ENCODE measurements at places on chromosomes 12 and 14.

- DNase-seq, result no peak
These were observed 78.0 kb downstream of the TMEM260 start for GRCh38 chr14:56657604-56658003.

- no peak for DNase-seq
These were observed 10.9 kb downstream of the ATP6V0A2 start for GRCh38 chr12:123723011-123723410.

GRCh38 chr14:22699801-22700564 lies 55.8 kb upstream of the OR6J1 start:
- DNase-seq, result no peak

- no peak for DNase-seq
These were observed 697 bp upstream of the DNAJC14 start for GRCh38 chr12:55829967-55830600.

DNA sequence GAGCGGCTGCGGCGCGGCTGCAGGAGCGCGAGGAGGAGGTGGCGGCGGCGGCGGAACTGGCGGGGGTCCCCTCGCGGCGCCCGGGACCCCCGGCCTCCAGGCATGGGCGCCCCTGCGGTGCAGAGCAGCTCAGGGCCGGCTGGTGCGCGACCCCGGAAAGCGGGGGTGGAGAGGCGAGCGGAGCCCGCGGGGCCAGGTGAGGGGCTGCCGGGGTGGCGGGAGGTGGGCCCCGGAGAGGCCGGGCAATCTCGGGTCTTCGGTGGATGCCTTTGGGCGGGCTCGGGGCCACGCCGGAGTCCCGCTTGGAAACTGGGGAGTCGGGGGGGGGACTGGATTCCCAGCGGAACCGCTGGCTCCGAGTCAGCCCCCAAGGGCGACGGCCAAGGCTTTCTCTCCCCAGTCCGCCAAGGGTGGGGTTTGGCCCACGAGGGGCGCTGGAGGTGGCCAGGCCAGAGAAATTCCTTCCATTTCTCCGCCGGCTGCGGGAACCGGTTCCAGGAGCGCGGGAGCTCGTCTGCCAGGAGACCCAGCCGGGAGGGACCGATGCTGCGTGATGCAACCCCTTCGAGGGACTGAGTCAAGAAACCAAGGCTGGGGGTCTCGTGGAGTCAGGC lies 13.9 kb upstream of the NR4A1 start:
- no peak for DNase-seq

- no peak for DNase-seq
These were observed 216.7 kb downstream of the ACSS3 start for GRCh38 chr12:81294325-81295190.

- DNase-seq, result no peak
These were observed 1.6 kb downstream of the GSKIP start for GRCh38 chr14:96364962-96365361.

DNA sequence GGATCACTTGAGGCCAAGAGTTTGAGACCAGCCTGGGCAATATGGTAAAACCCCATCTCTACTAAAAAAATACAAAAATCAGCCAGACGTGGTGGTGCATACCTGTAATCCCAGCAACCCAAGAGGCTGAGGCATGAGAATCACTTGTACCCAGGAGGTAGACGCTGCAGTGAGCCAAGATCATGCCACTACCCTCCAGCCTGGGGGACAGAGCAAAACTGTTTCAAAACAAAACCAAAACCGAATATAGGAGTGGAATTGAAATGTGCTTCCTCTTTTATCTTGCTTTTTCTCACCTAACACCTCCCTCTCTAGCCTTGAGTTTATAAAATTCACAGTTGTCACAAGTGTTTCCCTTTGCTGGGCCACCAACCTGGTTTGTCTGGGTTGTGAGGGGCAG lies 181.9 kb downstream of the PAH start:
- no peak for DNase-seq

DNA sequence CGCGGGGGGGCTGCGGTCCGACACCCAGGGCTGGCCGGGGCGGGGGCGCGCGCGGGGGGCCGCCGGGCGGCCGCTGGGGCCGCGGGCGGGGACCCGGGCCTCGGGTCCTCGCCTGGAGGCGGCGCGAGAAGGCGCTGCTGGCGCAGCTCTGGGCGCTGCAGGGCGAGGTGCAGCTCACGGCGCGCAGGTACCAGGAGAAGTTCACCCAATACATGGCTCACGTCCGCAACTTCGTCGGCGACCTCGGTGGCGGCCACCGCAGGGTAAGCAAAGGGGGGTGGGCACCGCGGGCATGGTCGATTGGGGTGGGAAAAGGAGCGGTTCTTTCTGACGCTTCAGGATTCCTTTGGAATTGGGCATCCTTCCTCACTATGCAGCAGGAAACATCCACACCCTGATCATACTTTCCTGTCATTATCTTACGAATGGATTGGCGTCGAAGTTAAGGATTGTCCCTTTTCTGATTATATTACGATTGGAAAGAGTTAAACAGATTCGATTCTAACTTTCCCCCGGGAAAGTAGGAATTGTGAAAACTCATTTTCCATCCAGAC lies 798 bp downstream of the PDZRN4 start:
- no peak for DNase-seq

DNA sequence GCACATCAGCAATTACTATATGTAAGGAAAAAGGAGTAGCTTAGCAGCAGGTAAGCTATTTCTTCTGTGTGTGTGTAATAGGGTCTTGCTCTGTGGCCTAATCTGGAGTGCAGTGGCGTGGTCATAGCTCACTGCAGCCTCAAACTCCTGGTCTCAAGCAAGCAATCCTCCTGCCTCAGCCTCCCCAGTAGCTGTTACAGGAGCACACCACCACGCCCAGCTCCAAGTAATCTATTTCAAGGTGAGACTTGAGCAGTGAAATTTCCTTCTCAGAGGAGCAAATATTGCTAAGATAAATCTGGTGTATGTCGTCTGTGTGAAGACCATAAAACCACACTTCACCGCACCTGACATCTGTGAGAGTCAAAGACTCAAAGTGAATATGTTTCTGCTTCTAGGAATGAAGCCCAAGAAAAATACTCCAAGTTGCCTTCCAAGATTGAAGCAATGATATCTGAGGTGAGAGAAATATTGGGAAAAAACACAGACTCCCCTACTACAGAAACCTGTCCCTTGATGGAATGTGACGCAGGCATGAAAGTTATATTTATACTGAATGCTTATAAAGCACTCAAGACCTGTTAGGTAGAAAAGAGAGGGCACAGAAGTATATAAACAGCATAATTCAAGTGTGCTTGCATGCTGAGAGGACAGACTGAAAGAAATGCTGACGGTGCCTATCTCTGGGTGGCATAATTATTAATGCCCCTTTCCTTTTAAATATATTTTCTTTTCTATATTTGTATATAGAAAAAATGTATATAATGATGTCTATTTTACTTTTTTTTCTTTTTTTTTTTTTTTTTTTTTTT lies 2.5 kb upstream of the SELPLG start:
- peak; percentile 63 for DNase-seq

DNA sequence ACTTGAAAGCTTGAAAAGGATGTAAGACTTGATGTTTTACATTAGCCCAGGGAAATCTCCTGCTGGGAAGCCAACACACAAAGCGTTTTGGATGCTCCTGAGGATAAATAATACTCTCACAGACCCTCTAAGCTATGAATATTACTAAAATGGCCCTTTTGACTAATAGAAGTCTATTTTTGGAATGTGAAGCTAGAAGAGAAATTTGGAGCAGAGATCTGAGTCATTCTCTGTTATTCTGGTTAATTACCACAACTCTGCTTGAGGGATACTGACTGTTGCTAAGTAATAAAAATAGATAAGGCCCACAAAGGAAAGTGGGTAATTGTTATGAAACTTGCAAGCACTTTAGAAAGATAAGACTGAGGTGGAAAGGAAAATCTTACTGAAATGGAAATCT lies 346.2 kb upstream of the STXBP6 start:
- DNase-seq, result no peak

DNA sequence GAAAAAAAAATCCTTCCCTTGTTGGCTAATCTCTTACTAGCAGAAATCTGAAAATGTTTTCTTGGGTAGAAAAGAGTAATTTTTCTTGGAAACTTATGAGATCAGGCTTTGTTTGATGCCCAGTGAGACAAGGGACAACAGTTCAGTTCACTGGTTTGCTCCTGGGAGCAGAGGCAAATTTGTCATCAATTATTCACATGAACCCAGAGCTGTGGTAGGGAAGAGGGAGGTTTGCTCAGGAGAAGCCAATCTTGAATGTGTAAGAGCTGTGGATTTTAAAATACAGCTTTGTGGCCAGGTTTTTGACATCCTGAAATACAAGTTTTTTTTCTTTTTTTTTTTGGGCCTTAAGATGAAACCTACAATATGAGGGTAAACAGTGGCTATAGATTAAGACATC lies 426.6 kb downstream of the ATP23 start:
- no peak for DNase-seq

DNA sequence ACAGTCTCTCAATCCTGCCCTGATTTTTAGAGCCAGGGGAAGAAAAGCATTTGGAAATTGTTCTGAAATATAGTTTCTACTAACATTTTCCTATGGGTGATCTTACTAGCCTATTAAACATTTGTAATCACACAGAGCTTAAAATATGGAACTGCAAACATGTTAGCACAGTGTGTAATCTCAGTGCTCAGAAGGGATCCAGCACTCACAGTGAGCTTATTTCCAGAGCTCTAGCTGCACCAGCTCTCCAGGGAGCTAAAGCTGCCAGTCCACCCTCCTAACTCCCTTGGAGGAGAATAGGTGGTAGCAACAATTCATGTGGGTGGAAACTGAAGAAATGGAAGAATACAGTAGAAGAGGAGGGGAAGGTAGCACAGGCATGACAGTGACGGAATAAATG lies 64.9 kb upstream of the SYT1 start:
- no peak for DNase-seq

DNA sequence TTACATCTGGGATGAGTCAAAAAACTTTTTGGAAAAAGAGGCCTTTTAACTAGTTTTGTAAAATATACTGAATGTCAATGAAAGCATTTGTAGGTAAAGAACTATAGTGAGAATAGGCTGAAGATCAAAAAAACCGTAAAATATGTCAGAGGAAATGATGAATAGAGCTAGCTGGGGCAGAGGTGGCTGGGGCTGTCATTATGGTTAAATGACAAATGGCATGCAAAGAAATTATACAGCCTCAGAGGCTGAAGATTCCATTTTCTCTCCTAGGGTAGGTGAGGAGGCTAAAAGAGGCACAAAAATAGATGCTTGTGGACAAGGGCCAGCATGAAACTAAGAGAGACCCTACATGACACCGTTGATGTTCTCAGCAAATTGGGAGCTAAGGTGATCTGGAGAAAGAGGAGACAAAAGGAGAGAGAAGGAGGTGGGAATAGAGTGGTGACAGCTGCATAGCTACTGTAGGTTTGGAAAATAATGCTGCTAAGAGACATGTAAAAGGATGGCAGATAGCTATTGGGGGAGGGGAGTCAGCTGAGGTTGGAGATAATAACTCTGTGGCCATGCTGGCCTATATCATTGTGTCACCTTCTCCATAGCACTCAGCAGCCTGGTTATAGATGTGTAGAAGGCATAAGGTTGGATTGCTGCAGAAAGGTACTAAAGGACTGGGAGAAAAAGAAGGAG lies 63.8 kb downstream of the ABCC9 start:
- no peak for DNase-seq

- no peak for DNase-seq
These were observed 233.3 kb upstream of the TBX3 start for GRCh38 chr12:114917307-114917706.

GRCh38 chr12:11763760-11764520 lies 114.5 kb downstream of the ETV6 start:
- DNase-seq, result no peak

- DNase-seq, result no peak
These were observed 1092.8 kb upstream of the SEL1L start for GRCh38 chr14:82626156-82627066.

DNA sequence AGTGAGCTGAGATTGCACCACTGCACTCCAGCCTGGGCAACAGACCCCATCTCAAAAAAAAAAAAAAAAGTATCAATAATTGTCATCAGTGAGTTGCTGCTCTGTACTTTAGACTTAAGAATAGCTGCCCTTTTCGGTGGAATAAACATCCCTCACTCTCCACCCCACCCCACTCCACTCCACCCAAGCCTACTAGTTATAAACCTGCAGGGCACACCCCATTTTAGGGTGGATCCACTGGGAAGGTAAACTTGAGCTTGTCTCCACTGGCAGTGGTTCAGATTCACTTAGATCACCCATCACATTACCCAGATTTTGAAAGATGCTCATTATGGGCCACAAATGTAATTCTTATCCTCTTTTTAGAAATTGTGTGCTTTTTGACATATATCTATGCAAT lies 106.4 kb downstream of the GPR135 start:
- no peak for DNase-seq
